ENCODE measurements at places on chromosomes 3 and 15. TPM values are rescaled to one million over a fixed set of nuclear protein-coding genes. Genes with fewer than 3 reads are reported as not detected.

DNA sequence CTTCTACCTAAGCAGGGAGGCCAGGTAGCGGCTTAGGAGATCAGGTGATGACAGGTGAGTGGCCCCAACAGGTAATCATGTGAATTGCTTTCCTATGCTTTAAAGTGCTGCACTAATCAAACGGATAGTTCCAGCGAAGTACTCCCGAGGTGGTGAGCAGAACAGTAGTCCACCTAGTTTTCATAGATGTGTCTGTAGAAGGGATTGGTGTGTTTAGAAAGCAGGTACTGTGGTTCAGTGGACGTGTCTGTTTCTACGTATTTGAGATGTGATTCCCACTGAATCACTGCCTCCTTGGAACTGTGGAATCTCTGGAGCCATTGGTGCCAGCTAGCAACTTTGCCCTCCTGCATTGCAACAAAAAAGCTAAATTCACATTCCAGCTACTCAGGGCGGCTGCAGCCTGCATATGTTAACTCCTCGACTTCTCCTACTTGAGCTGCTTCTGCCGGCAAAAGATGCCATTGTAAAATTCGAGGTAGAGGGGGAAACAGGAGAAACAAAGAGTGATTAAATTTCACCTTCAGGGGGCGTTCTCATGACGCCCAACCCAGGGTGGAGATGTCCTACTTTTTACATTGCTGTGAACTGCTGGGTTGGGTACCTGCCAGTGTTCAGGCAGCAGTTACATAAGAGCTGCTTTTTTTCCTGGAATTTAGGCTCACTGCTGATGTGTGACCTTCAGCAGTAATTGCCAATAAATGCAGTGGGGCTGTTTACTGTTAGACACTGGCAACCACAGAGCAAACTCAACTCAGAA lies 227.3 kb downstream of the ITPR1 start:
- no peak for DNase-seq

GRCh38 chr15:68582236-68582635 lies 3.4 kb downstream of the CORO2B start:
- DNase-seq, result no peak

- DNase-seq, result no peak
These were observed 2.5 kb downstream of the CCDC80 start for GRCh38 chr3:112638327-112639020.

- no peak for DNase-seq
These were observed 64.8 kb upstream of the SEC61A1 start for GRCh38 chr3:127987309-127987995.

DNA sequence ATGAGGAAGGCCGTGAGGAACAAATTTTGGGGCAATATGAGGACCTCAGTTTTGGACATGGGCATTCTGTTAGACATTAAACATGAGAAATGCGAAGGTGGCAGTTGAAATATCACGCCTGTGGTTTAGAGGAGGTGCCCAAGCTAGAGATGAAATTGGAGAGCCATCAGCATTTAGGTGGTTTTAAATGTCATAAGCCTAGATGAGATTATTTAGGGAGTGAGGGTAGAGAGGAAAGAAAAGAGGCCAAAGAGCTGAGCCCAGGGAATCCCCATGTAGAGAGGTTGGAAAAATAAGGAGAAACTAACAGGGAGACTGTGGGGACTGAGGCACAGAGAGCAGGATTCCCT lies 14.9 kb downstream of the RTP1 start:
- no peak for DNase-seq

GRCh38 chr3:171850320-171850959 lies 7.3 kb downstream of the TMEM212 start:
- DNase-seq, result no peak

DNA sequence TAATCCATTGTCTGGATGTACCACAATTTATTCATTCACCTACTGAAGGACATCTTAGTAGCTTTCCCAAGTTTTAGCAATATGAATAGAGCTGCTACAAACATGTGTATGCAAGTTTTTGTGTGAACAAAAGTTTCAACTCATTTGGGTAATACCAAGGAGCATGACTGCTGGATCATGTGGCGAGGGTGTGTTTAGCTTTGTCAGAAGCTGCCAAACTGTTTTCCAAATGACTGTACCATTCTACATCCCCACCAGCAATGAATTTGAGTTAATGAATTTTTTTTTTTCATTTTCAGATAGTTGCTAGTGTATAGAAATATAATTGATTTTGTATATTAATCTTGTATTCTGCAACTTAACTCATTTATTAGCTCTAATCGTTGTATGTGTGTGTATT lies 20.0 kb upstream of the ELP6 start:
- DNase-seq, result no peak

DNA sequence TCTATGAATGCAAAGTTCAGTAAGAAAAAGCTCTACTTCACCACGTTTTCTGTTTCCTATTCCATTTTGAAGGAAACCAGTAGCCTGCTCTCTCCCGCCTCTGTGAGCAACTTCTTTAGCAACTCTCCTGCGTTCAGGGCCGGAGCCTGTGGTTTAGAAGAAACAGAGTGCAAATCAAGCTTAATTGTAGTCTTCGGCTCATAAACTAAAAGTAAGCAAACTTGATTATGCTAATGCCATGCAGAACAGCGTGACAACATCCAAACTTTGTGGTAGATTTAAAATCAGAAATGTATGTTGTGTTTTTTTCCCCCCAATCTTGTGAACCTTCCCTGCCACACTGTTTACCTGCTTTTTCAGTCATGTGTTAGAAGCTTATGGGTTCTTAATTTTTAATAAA lies 87.4 kb downstream of the SEMA6D start:
- no peak for DNase-seq

- no peak for DNase-seq
These were observed 446.9 kb upstream of the DPPA4 start for GRCh38 chr3:109784285-109784684.

GRCh38 chr3:171574556-171575240 lies 114.5 kb upstream of the TNIK start:
- no peak for DNase-seq

- no peak for DNase-seq
These were observed 241.1 kb downstream of the ZNF385D start for GRCh38 chr3:21509731-21510470.

- DNase-seq, result no peak
These were observed 575 bp upstream of the PCYT1A start for GRCh38 chr3:196288141-196288460.

GRCh38 chr3:168096210-168096652 lies 507 bp upstream of the GOLIM4 start:
- DNase-seq, result no peak

- DNase-seq, result no peak
These were observed 49.2 kb downstream of the RYK start for GRCh38 chr3:134201201-134202130.

GRCh38 chr3:25171897-25172296 lies 256.2 kb upstream of the RARB start:
- no peak for DNase-seq

GRCh38 chr3:179234199-179234598 lies 16.7 kb downstream of the KCNMB3 start:
- no peak for DNase-seq

- DNase-seq, result no peak
These were observed 70.4 kb downstream of the ATP2B2 start for GRCh38 chr3:10434938-10435336.

DNA sequence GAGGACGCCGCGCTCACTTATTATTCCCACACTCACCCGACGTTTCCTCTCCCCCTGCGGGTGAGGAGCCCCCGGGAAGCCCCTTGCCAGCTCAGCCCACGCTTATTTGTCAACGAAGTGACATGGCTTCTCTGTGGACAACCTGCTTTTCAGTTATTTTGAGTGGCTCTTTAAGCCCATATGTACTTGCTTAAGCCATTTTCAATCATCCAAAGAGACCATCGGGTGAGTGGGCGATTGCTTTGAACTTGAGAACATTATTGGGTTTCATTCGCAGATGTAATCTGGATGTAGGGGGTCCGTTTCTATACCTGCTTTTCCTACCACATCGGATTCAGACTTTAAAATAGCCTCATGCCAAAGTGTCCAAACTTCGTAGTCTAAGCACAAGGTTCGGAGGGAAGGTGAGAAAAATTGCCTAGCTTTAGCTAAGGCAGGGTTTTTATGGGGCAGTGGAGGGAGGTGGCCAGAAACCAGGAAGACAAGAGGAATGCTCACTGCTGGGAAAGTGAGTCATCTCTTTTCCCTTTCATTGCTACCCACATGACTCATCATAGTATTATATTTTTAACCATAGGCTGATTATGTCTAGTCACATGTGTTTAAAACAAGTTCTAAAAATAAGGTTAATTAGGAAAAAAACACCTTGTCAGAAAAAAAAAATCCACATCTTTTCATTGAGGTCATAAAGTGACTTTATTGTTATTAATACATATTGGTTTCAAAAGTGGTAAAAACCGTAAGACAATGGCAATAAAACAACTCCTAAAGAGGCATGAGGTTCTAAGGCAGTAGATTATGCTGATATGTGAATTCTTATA lies 773.1 kb upstream of the NR2F2 start:
- DNase-seq, result no peak

GRCh38 chr3:71384388-71384787 lies 199.1 kb downstream of the FOXP1 start:
- no peak for DNase-seq

- DNase-seq, result no peak
These were observed 84.4 kb downstream of the THSD4 start for GRCh38 chr15:71199384-71200351.

- DNase-seq, result no peak
These were observed 182.8 kb upstream of the TOPAZ1 start for GRCh38 chr3:44058868-44059203.

- DNase-seq, result no peak
These were observed 163.4 kb upstream of the ZNF385D start for GRCh38 chr3:21914451-21914850.

DNA sequence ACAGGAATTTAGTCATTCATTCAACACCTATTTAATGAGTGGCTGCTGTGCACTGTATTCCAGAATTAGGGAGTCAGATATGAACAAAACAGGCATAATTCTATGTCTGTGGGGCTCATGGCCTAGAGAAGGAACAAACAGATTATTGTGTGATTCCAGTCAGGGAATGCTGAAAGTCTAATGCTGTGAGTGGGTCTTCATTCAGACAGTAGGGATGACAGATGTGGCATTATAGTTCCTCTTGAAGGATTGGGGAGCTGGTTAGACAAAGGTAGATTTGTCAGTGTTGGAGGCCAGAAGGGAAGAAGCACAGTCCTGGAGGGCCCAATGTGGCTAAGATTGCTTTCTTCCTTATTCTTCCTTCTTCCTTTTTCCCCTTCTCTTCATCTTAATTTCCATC lies 226.4 kb upstream of the EIF1B start:
- no peak for DNase-seq

GRCh38 chr15:29056839-29057450 lies 171.2 kb downstream of the APBA2 start:
- DNase-seq, result no peak

DNA sequence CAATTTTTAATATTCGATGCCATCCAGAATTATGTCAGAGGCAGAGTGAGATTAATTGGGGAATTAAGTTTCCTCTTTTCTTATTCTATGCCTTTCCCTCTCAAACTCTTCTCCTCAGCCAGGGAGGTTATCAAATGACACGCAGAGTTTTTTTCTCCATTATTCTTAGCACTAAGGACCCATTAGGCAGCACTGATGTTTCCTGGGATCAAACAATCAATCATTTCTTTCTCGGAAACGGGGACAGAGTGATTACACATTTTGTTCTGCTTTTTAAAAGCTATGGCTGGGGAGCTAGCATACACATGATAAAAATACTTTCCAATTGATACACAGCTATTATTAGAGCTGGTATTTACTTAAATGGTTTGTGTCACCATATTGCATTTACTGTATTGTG lies 35.3 kb upstream of the PSMD6 start:
- DNase-seq, result no peak

DNA sequence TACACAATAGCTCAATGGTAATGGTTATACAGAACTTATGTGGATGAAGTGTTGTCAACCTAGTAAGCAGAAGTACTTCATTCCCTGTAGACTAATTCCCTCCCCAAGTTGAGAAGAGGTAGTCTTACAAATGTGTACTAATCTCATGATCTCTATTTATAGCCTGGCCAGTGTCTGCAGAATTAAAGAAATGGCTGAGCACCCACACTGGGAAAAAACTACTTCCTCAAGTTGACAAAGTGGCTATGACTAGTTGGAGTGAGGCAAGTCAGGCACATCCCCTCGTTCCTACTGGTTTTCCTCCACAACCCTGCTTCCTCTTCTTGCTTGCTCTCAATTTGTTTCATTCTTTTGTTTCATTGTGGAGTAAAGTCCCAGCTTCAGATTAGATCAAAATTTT lies 566.7 kb upstream of the ZNF717 start:
- DNase-seq, result no peak

DNA sequence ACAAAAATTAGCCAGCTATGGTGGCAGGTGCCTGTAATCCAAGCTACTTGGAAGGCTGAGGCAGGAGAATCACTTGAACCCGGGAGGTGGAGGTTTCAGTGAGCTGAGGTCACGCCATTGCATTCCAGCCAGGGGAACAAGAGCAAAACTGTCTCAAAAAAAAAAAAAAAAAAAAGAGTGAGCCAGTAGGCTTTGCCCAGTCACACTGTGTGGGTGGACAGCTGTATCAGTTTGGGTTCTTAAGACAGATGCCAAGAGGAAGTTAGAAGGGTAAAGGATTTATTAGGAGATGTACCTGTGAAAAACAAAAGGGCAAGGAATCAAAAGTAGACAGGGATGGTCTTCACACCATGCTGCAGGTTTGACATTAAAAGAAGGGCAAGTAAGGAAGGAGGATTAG lies 86.1 kb upstream of the CGNL1 start:
- DNase-seq, result no peak

- DNase-seq, result no peak
These were observed 39.4 kb upstream of the ST6GAL1 start for GRCh38 chr3:186890911-186891310.

GRCh38 chr3:108076564-108076963 lies 14.3 kb downstream of the CD47 start:
- no peak for DNase-seq

Gene PPP2R3A
- total RNA-seq, result 0.42 TPM

Gene AGTR1
- total RNA-seq, result not detected

Gene FANCD2OS
- not detected for total RNA-seq

Gene MKRN3
- 1.6 TPM for total RNA-seq

Gene C3orf49
- not detected for total RNA-seq

Gene MST1R
- 0.76 TPM for total RNA-seq

Gene HRG
- total RNA-seq, result not detected

Gene TMEM45A
- not detected for total RNA-seq

Gene CAMKV
- total RNA-seq, result 3.2 TPM

Gene RTP1
- not detected for total RNA-seq

Gene NMB
- total RNA-seq, result 12.0 TPM

Gene SERPINI2
- total RNA-seq, result not detected

Gene SEMA3F
- 0.23 TPM for total RNA-seq

Gene DNASE1L3
- not detected for total RNA-seq

Gene ADIPOQ
- total RNA-seq, result not detected

Gene SPRED1
- 4.3 TPM for total RNA-seq

Gene CD200R1
- 1.2 TPM for total RNA-seq
